COR-L47 (cell line): ENCODE measurements at places on chromosomes 2 and 18.

GRCh38 chr2:47636176-47636575 lies 146.8 kb upstream of the MSH6 start:
- DNase-seq = no peak

- DNase-seq = no peak
Observed at GRCh38 chr2:137955536-137955935, 8.7 kb upstream of the HNMT start.

DNA sequence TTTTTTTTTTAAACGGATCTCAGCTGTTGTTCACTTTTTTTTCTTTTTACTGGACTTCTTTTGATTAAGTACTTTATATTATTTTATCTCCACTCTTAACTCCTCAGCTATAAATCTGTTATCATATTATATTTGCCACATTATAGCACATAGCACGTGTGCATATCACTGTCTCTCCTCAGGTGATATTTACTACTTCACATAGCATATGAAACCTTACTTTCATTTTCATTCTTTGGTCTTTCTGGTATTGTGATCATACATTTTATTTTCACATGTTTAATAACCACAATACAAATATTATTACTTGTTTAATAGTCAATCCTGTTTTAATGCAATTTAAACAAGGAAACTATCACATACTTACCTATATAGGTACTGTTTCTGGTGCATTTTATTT lies 993.1 kb upstream of the TMEFF2 start:
- DNase-seq = no peak

- no peak for DNase-seq
Observed at GRCh38 chr2:134581877-134582546, 136.8 kb downstream of the TMEM163 start.

- no peak for DNase-seq
Observed at GRCh38 chr2:48685126-48685525, 67.5 kb downstream of the GTF2A1L start.

- DNase-seq = peak; percentile 10
Observed at GRCh38 chr18:6949800-6950586, 167.6 kb downstream of the LAMA1 start.

- DNase-seq = no peak
Observed at GRCh38 chr18:23272498-23273232, 137.4 kb downstream of the CABLES1 start.

GRCh38 chr2:29495068-29495467 lies 379.9 kb downstream of the CLIP4 start:
- DNase-seq = no peak

GRCh38 chr2:2102866-2103653 lies 228.0 kb downstream of the MYT1L start:
- no peak for DNase-seq

GRCh38 chr2:241865957-241866789 lies 3.4 kb upstream of the RTP5 start:
- no peak for DNase-seq

DNA sequence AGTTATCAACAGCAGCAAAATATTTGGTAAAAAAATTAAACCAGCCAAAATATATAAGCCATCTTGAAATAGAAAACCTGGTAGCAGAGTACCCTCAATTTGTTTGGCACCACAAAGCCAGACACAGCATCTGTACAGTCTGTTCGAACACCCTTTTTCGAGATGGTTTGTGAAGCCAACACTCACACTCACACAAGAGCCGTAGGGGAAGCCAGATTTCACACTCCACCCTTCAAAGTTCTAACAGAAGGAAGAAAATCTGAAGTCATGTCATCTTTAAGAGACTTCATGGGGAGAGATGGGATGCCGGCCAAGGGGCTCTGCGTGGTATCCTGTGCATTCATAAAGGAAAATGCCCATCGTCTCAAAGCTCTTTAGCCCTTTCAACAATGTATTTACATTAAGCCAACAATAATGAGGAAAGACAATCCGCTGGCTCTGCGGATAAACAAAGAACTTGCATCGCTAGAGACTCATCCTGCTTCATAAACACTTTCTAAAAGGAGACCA lies 451.5 kb upstream of the CHST9 start:
- peak; percentile 84 for DNase-seq

- no peak for DNase-seq
Observed at GRCh38 chr2:88148929-88149438, 21.1 kb upstream of the FABP1 start.

GRCh38 chr18:26653943-26654615 lies 105.7 kb upstream of the KCTD1 start:
- peak; percentile 34 for DNase-seq

DNA sequence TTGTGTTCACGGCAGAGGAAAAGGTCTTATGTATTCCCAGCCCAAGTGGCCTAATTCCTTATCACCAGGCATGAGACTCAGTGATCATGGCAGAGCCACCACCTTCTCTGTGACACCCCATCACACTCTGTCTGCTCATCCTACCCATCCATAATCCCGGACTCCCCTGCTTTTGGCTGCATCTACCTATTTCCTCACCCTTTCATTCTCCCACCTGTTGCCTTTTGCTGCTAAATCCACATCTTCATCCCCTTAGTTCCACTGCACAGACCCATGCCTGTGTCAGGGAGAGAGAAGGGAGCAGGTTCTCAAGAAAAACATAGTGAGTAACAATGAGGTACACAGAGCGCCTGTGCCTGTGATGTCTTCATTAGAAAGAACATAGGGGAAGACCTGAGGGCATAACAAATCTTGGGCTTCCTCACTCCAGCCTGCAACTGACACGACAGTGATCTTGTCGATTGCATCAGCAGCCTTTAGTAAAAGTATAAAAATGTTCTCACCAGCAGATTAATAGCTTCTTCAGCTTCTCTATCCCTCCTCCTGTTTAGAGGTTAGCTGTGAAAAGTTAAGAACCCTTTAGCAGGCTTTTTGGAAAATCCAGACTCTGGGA lies 246.5 kb upstream of the SPRED2 start:
- no peak for DNase-seq

DNA sequence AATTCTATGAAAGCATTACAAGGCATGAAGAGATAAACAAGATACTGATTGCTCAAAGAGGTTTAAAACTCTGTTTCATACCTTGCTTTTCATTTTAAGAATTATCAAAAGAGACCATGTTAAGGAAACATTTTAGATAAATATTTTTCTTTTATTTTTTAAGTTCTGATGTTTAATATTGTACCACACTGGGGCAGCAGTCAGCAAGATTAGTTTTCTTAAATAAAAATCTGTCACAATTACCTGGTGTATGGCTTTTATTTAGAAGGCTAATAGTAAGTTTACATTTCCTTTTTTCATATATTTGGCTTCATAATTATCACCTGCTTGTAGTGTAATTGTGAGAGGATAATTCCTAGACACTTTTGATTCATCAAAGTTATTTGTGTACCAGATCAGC lies 46.4 kb downstream of the ZNF804A start:
- peak; percentile 29 for DNase-seq

GRCh38 chr2:233681521-233682099 lies at the start of gene UGT1A7:
Gene UGT1A7 (plus strand): TSS chr2:233681901. CDS start chr2:233681938, 37 bp downstream.
- DNase-seq = no peak
